Anterior cingulate cortex (tissue), 58 donors: ENCODE measurements at places on chromosomes 11 and 22.

GRCh38 chr22:27614006-27614649 lies 187.4 kb downstream of the MN1 start:
- no peak for DNase-seq

- DNase-seq: no peak
These were observed 18.1 kb downstream of the POLA2 start for GRCh38 chr11:65279741-65280440.

GRCh38 chr11:61295596-61295926 lies 445 bp upstream of the VWCE start:
- no peak for DNase-seq

DNA sequence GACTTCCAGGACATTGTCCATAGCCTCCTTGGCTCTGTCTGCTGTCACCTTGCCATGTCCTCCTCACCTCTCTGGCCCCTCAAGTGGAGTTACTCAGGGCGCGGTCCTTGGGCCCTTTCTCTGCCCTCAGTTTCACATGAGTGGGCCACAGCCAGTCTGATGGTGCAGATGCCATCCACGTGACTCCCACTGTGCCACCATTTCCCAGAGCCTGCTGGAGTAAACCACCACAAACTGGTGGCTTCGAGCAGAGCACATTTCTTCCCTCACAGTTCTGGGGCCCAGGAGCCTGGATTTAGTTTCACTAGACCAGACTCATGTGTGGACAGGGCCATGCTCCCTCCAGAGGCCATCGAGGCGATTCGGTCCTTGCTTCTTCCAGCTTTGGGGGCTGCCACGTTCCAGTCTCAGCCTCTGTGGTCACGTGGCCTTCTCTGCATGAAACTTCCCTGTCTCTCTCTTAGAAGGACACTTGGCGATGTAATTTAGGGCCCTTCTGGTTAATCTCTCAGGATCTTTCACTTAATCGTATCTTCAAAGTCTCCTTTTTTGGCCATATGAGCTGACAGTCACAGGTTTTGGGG lies 14.6 kb downstream of the SMARCB1 start:
- no peak for DNase-seq

DNA sequence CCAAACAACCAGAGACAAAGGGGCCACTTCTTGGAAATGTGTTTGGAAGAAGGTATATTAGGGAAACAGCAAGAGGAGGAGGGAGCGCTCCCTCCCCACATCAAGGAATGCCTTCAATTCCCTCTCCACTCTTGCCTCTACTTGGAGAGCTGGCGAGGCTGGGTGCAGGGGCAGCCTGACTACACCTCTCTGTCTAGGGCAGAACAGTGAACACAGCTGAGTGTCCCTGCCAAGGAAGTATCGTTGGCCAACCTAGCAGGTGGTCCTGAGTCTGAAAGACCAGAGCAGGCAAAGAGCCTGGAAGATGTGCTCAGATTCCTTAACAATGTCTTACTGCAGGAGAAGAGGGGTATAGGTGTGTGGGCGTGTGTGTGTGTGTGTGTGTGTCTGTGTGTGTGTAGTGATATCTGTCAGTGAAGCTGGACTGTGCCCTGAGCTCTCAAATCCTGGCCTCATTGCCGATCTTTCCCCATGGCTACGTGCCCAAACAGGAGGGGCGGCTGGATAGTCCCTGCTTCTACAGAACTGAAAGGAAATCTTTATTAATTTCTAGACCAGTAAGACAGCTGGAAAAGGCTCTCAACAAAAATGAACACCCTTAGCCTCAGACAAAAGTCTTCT lies 46.8 kb downstream of the PAMR1 start:
- peak; percentile 58 for DNase-seq

DNA sequence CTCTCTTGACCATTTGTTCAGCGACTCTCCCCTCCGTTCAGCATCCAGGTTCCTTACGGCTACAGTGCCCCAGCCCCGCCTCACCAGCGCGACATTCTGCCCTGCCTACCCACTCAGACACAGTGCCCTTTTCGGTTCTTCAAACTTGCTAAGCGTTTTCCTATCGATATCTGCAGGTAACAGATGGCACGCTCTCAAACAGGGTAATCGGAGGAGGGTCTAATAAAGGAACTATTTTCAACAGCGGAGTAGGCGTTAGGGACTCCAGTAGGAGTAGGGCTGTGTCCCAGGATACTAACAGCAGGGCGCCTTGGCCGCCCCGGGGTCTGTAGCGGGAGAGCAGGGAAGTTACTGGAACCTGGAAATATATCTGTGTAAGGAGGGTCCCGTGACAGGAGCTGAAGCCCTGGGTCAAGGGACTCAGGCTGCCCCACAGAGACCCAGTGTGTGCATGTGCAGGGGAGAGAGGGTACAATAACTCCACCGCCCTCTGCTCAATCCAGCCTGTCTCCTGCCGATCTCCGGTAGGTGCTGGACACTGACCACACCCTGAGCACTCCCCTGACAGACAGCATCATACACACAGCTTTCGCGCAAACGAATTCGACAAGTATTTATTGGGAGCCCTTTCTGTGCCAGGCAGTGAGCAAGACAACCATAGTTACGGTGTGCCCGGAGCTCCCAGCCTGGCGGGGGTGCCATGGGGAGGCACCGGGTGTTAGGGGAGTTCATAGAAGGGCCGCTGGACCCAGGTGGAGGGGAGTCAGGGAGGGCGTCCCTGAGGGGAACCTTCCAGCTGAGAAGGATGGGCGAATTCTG lies 2.1 kb downstream of the KLHL35 start:
- no peak for DNase-seq

- no peak for DNase-seq
These were observed 15.4 kb upstream of the CASTOR1 start for GRCh38 chr22:30304495-30305244.

- no peak for DNase-seq
These were observed 437.5 kb downstream of the TBC1D22A start for GRCh38 chr22:47199979-47200272.

DNA sequence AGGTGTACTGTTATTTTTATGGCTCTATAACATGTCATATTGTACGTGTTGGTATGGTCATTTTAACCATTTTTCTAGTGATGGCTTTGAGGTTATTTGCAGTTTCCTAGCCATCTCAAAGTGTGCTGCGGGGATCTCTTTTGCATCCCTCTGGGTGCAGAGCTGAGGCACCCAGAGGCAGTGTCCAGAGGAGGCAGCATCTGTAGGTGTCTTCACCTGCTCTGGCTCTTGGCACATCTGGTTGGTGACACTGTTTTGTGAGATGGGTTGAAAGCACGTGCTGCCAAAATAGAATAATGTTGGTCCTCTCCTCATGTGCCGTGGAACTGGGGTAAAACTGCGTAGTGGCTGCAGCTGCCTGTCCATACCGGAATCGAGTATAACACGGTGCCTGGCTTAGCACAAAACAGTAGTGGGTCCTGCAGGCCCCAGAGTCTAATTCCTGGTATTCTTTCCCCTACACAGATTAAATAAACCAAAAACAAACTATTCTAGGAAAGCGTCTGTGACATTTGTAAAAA lies 12.9 kb downstream of the NEAT1 start:
- no peak for DNase-seq

- DNase-seq: no peak
These were observed 4.9 kb downstream of the DAGLA start for GRCh38 chr11:61684870-61685616.

- no peak for DNase-seq
These were observed 8.3 kb downstream of the NDUFV1 start for GRCh38 chr11:67614730-67615714.

DNA sequence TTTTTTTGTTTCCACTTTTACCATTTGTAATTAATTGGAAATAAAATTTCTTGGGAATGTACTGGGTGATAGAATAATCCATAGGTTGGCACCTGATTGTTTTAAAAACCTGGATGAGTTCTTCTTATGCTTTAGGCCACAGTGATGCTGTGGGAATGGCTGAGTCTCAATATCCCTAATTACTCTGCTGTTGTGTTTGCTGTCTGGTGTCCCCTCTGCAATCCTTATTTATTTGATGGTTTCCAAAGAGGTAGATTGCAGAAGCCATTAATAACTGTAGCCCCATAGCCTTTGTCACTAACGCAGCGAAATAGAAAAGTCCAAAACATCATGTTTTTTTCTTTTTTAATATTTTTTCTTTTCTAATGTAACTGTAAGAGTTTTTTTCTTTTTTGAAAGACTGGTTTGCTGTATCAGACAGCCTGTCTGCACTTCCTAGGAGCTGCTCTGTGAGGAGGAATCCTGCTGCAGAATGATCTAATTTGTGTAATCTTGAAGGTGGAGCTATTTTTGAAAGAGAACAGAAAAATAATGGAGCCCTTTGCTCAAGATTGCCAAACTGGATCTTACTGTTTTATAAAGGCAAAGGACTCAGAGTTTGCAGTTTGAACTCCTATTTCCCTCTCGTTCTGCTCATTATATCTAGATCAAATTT lies 14.9 kb downstream of the PACS1 start:
- DNase-seq: no peak

- DNase-seq: no peak
These were observed 34.7 kb downstream of the PISD start for GRCh38 chr22:31627223-31627731.

DNA sequence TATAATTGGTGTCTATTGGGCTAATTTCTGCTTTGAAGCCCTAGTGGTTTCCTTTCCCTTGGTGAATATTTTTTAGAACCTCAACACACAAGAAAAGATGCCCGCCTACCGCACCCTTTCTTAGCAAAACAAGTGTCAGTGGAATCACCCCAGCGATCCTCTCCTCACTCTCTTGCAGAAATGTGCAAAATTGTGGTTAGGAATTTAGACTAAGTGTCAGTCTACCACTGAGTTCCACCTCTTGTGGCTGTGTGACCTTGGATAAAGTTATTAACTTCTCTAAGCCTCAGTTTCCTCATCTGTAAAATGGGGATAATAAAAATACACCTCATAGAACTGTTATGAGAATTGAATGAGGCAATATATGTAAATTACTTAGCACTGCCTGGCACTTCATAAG lies 5.3 kb upstream of the JAML start:
- no peak for DNase-seq

- peak; percentile 47 for DNase-seq
These were observed 113.6 kb downstream of the MICAL3 start for GRCh38 chr22:17910561-17911311.

DNA sequence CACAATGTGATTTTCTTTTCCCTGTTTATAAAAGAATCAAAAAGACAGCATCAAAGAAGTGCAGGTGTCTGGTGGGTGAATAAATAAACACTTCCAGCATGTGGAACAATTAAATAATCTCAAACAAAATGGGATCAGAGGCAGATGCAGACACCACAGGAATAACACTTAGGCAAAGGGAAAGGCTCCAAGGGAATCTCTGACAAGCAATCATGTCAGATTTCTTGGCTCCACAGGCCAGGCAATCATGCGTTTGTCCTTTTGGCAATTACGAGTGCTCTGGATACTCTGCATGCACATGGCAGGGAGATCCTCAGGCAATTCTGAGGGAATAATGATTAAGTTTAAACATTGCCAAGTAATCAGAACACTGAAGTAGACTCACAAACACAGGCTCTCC lies 403.5 kb upstream of the LUZP2 start:
- no peak for DNase-seq

DNA sequence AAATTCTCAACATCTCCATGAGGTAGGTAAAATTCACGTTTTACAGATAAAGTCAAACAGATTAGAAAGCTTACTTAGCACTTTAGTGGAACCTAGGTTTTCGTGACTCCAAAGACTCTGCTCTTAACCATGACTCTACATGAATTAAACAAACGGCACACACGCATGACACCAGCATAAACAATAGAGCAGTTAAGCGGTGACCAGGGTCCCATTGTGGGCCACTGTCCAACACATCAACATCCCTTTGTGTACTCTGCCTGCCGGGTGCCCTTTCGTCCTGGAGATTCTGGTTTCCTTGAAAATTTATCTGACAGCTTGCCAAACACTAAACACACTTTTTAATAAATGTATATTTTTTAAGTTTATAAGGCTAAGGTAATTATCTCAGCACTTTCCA lies 941.7 kb downstream of the OPCML start:
- DNase-seq: no peak

DNA sequence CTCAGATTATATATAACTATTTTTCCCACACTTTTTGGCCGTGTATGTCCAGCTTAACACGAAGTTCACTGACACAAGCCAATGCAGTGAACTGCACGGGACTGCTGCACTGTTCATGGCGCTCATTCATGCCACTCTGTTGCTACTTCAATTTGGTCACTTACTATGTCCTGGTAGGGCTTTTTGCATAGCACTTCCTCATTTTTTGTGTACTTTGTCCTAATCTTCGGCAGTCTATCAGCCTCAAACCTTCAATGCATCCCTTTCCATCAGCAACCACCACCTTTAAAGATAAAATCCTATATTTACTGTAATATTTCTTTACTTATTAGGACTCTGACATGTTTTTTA lies 18.7 kb upstream of the ARHGAP32 start:
- no peak for DNase-seq

DNA sequence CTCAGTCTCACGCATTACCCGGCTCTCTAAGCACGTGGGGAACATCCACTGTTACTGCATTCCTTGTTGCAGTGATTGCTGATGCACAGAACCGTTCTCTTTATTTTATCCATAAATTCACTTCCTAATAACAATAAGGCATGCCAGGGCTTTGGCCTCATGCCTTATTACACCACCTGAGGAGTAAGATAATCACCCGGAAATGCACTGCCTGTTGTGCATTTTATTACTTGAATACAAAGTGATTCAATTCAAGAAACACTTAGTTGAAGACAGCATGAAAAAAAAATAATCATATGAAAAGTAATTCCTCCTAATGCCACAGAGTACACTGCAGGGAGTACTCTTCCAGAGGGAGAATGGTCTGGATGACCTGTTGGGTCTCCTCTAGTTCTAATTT lies 19.2 kb downstream of the EFCAB6 start:
- DNase-seq: no peak

DNA sequence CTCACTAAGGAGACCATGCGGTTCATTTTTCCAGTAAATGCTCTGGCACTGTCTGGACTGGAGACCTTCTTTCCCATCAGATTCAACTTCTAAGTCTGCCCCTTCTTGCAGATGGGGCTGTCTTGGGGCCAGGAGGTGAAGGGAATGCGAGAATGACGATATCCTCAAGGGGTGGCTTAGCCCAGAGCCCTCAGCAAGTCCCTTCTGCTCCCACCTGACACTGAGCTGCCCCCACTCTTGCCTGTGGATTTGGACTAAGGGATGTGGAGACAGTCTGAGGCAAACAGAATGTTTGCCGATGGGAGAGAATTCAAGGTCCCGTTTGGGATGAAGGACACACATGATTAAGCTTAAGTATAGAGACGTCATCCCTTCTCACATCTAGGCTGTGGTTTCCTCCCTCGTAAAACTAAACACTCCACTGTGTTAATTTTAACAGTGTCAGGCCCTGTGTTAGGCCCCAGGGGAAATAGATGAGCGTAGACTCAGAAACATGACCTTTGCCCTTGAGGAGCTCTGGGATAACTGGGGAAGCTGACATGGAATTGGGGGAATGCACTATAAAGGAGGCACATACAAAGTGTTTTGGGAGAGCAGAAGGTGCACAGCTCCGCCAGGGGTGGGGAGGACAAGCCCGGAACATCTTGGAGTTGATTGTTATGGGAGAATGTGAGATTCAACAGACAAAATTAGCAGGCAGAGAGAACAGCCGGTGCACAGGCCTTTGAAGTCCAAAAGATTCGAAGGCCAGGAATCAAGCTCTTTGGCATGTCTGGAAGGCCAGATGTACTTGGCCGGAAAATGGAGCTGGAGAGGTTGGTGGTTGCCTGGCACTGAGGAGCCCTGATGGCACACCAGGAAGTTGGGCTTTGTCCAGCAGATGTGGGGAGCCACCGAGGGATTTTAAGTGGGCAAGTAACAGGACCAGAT lies 71.6 kb downstream of the ST3GAL4 start:
- no peak for DNase-seq

- no peak for DNase-seq
These were observed 28.4 kb downstream of the MMP13 start for GRCh38 chr11:102926961-102927623.

GRCh38 chr11:128021349-128022006 lies 565.9 kb downstream of the ETS1 start:
- no peak for DNase-seq
